GM23248 (cell line): ENCODE measurements at places on chromosomes 5 and 9.

- no peak for DNase-seq
Observed at GRCh38 chr5:112293587-112293986, 125.5 kb downstream of the EPB41L4A start.

GRCh38 chr9:74001382-74001781 is 495.8 kb upstream of the RORB start:
- no peak for DNase-seq

- peak; percentile 9 for DNase-seq
Observed at GRCh38 chr5:121974261-121974660, 12.5 kb downstream of the SRFBP1 start.

- no peak for DNase-seq
Observed at GRCh38 chr5:77355080-77355479, 137.0 kb downstream of the WDR41 start.

DNA sequence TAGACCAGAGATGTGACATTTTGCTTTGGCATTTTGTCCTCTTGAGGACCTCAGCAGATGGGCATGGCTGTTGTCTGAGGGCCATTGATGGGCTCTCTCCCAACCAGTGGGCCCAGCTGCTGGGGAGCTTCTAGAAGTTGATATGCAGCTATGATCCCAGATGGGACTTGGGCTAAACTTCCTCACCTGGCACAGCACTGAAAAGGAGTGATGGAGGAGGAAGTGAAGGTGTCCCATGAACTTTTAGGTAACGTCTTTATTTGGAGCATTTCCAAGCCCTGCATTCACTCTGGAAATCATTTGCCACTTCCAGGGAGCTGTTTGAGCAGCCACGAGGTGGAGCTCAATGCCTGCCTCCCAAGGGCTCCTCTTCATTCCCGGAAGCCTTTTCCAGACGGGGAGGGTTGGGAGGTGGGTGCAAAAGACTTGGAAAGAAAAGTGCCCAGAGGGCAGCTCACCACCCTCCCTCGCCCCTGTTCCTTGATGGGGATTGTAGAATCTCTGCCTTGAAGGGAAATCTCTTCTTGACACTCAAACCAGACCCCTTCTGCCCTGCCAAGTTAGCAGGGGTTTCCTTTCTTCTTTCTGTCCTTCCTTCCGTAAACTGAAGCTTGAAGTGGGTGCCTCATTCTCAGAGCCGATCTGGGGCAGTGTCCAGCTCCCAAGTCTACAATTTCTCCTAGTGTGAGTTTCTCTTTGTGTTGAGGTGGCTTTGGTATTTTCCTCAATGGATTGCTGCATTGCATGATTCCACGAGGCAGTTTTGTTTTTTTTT is 18.1 kb upstream of the NEUROG1 start:
- peak; percentile 66 for DNase-seq

DNA sequence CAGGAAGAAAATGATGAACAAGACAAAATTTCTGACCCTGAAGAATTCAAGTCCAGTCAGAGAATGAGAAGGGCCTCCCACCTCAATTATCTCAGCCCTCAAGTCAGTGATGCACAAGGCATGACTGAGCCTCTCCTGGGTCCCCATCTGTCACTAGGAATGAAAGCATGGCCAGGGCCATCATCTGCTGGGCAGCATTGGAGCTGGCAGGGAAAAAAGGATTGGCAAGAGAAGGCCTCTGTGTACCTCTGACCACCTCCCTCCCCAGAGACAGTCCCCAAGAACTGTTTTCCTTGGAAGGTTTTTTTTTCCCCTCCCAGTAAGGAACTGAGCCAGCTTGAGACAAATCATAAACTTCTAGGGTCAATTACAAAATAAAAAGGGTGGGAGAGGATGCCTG is 76.7 kb downstream of the KLHL3 start:
- no peak for DNase-seq

GRCh38 chr5:4882186-4882585 is 257.9 kb upstream of the ADAMTS16 start:
- DNase-seq, result peak; percentile 53

DNA sequence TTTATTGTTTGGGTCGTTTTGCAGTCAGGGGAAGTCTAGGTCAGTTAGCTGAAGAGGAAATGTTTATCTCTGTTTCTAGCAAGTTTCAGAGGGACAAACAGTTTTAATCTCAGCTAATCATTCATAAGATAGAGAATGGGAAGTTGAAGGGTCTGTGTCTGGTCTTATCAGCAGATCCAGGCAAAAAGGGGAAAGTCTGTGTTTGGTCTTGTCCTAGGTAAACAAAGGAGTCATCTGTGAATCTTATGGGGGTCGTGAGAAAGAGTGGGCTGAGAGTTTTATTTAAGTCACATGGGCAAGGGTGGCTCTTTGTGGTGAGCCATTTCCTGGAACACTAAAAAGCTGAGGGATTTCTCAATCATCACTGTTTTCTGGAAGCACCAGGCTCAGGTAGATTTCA is 5.6 kb upstream of the SNCAIP start:
- no peak for DNase-seq
